ENCODE measurements at places on chromosomes 16 and 17. TPM values are rescaled to one million over a fixed set of nuclear protein-coding genes. Genes with fewer than 3 reads are reported as not detected.

Gene GPRC5C
- not detected for total RNA-seq

Gene HOXB7
- not detected for total RNA-seq

Gene CORO1A
- total RNA-seq = 769 TPM

Gene TK2
- 9.0 TPM for total RNA-seq

Gene CCL3
- 4.2 TPM for total RNA-seq

Gene CD79B
- total RNA-seq = 17.2 TPM

GRCh38 chr17:62064791-62065563, at the start of gene MED13:
TSS of gene MED13 (minus strand) at chr17:62065278. CDS start at chr17:62065205, 73 bp downstream.
- no peaks in the 10 kb centered on the region for H3K36me3 ChIP-seq
- H3K4me3 ChIP-seq = peak within 1 kb of the TSS; percentile 93
- peak; percentile 58 for DNase-seq
- no peaks in the 10 kb centered on the region for H3K27me3 ChIP-seq
- H3K27ac ChIP-seq = peak within 1 kb of the TSS; percentile 96

GRCh38 chr17:82156284-82156925, 56.2 kb downstream of the CCDC57 start:
- no peak overlapping the region for H3K4me3 ChIP-seq
- no peak for DNase-seq
- H3K4me1 ChIP-seq = peaks cover 9% of the 10 kb centered on the region
- no peaks in the 10 kb centered on the region for H3K27me3 ChIP-seq

GRCh38 chr17:50018909-50019308, 23.9 kb upstream of the DLX3 start:
- no peaks in the 10 kb centered on the region for H3K4me1 ChIP-seq
- H3K27me3 ChIP-seq = peaks cover 3% of the 10 kb centered on the region
- H3K27ac ChIP-seq = no peak overlapping the region
- H3K36me3 ChIP-seq = no peaks in the 10 kb centered on the region

- H3K36me3 ChIP-seq = no peaks in the 10 kb centered on the region
- no peak overlapping the region for H3K4me3 ChIP-seq
- H3K4me1 ChIP-seq = no peaks in the 10 kb centered on the region
- H3K27ac ChIP-seq = no peak overlapping the region
- no peak for DNase-seq
Measured at GRCh38 chr16:85753559-85753958, 2.7 kb upstream of the C16orf74 start.

DNA sequence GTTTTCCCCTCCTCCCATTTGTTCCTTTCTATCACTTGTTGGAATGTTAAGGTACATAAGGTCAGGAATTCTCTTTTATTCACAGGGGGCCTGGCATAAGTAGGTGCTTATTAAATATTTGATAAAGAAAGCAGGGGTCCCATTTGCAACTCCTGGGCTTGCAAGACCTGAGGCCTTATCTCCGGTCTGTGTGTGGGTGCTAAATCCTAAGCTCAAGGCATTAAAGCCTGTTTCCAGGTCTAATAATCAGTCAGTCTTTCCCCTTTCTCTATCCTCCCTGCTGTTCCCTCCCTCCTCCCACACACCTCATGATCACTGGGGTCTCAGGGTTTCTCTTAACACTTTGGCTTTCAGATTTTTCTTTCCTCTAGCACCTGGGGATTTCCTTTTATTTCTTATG, 17.1 kb downstream of the NTN1 start:
- H3K4me1 ChIP-seq = no peaks in the 10 kb centered on the region
- H3K27ac ChIP-seq = no peak overlapping the region
- no peak for DNase-seq
- no peaks in the 10 kb centered on the region for H3K27me3 ChIP-seq

- no peak overlapping the region for H3K27ac ChIP-seq
- DNase-seq = no peak
- H3K4me1 ChIP-seq = no peaks in the 10 kb centered on the region
- H3K4me3 ChIP-seq = no peak overlapping the region
- no peaks in the 10 kb centered on the region for H3K27me3 ChIP-seq
Measured at GRCh38 chr17:37273409-37274051, 102.3 kb upstream of the C17orf78 start.

DNA sequence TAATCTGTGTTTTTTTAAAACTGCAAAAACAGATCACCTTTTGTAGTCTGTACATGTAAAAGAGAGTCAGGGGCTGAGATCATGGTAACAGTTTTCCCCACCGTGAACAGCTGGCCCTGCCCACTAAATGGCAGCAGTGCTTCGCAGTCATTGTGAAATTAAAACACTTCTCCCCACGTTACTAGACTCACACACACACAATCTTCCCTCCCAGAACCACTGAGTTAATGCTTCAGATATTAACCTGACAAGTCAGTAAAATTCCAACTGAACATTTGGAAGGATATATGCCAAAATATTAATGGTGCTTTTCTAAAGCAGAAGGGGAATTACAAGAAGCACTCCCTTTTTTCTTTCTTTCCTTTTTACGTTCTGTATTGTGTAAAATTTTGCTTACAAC, 1.2 kb upstream of the CD300LG start:
- no peaks in the 10 kb centered on the region for H3K36me3 ChIP-seq
- no peak overlapping the region for H3K27ac ChIP-seq
- DNase-seq = no peak

GRCh38 chr16:87795336-87795735, 29.6 kb upstream of the KLHDC4 start:
- H3K4me1 ChIP-seq = no peaks in the 10 kb centered on the region
- no peaks in the 10 kb centered on the region for H3K27me3 ChIP-seq
- no peak for DNase-seq
- no peak overlapping the region for H3K27ac ChIP-seq
- no peaks in the 10 kb centered on the region for H3K36me3 ChIP-seq

DNA sequence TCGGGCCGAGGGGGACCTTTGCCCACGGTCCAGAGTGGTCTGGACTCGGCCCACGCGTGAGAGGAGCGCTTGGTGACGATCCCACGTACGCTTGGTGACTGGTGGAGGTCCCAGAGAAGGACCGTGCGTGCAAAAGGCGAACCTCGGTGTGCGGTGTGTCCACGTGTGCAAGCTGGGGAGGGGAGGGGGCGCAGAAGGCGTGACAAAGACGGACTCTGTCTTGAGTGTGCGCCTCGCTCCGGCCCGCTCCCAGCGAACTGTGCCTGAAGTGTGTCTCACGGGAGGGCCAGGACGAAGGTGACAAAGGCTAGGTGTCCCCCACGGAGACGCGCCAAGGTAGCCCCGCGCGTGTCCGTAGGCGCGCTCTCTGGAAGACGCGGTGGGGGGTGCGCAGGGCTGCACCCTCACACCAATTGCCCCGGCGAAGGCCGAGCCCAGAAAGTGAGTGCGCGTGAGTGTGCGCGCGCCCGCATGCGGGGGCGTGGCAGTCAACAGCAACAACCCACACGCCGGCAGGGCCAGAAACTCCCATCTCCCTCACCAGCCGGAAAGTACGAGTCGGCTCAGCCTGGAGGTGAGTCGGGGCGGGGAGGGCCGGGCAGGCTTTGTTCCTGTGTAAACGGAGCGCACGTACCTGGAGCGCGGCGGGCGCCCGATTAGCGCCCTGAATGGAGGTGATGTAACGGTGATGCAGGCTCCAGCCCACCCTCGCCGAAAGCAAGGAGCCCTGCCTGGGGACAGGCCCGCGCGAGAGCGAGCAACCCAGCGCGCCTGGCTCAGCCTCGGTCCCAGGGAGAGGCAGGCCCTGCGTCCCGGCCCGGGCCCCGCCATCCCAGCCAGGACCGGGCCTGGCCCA, at the start of gene GPRC5C:
GPRC5C (plus strand) TSS at position 521 of the 856 bp plus-strand sequence. CDS start 7,689 bp downstream, outside the sequence.
- no peaks in the 10 kb centered on the region for H3K36me3 ChIP-seq
- no peak within 1 kb of the TSS for H3K27ac ChIP-seq
- H3K27me3 ChIP-seq = peaks cover 23% of the 10 kb centered on the region
- no peak within 1 kb of the TSS for H3K4me3 ChIP-seq
- H3K4me1 ChIP-seq = peaks cover 14% of the 10 kb centered on the region

GRCh38 chr16:48852458-48852857, 242.5 kb upstream of the N4BP1 start:
- H3K27ac ChIP-seq = no peak overlapping the region
- no peaks in the 10 kb centered on the region for H3K36me3 ChIP-seq
- H3K4me1 ChIP-seq = no peaks in the 10 kb centered on the region
- no peak for DNase-seq

GRCh38 chr17:76937238-76937637, 69.0 kb downstream of the MGAT5B start:
- no peak overlapping the region for H3K4me3 ChIP-seq
- H3K36me3 ChIP-seq = no peaks in the 10 kb centered on the region
- DNase-seq = no peak

DNA sequence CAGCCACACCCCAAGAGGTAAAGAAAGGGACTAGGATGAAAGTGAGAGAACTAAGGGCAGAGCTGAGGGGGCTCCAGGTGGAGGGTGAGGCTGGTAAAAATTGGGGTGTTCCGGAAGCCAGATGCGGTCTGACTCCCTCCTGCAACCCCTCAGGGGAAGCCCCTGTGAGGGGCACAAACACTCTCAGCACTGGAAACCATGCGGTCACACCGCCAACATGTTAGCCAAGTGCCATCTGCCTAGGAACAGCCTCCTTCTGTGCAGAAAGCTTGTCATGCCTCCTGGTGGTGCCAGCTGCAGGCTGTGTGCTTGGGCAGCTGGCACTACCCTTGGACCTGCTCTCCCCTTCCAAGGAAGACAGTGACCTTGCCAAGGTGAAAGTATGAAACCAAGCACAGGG, 83.5 kb upstream of the RPL38 start:
- H3K4me3 ChIP-seq = no peak overlapping the region
- DNase-seq = no peak
- no peaks in the 10 kb centered on the region for H3K4me1 ChIP-seq
- H3K27ac ChIP-seq = no peak overlapping the region
- H3K27me3 ChIP-seq = no peaks in the 10 kb centered on the region
- H3K36me3 ChIP-seq = no peaks in the 10 kb centered on the region

- H3K27me3 ChIP-seq = no peaks in the 10 kb centered on the region
- peak overlapping the region; percentile 63 for H3K27ac ChIP-seq
- H3K36me3 ChIP-seq = no peaks in the 10 kb centered on the region
- DNase-seq = peak; percentile 64
- H3K4me1 ChIP-seq = peaks cover 61% of the 10 kb centered on the region
- no peak overlapping the region for H3K4me3 ChIP-seq
Measured at GRCh38 chr16:81522108-81522701, 77.6 kb downstream of the CMIP start.
